ENCODE measurements at places on chromosomes 4 and X. TPM values are rescaled to one million over a fixed set of nuclear protein-coding genes. Genes with fewer than 3 reads are reported as not detected.

The PPARGC1A gene
- 7.9 TPM for polyA plus RNA-seq

The GRID2 gene
- 452 TPM for polyA plus RNA-seq

The CT45A5 gene
- 0.94 TPM for polyA plus RNA-seq

The CSN1S1 gene
- not detected for polyA plus RNA-seq

The NXF2 gene
- not detected for polyA plus RNA-seq

The F8 gene
- polyA plus RNA-seq = 5.9 TPM

All from Purkinje cell (primary cell).